Cerebellum (tissue), 4 donors: ENCODE measurements at places on chromosomes 2 and 18. TPM values are rescaled to one million over a fixed set of nuclear protein-coding genes. Genes with fewer than 3 reads are reported as not detected.

GRCh38 chr2:157326698-157327097 lies 1.1 kb upstream of the ERMN start:
- no peak for DNase-seq

GRCh38 chr18:26489191-26489590 lies 59.2 kb downstream of the KCTD1 start:
- no peak for DNase-seq

GRCh38 chr18:64276311-64277090 lies 127.6 kb upstream of the LINC00305 start:
- DNase-seq = no peak

- no peak for DNase-seq
Observed at GRCh38 chr2:194826241-194826640, 830.8 kb upstream of the SLC39A10 start.

Gene IL37
- not detected for total RNA-seq

Gene UNC80
- 34.8 TPM for total RNA-seq

DNA sequence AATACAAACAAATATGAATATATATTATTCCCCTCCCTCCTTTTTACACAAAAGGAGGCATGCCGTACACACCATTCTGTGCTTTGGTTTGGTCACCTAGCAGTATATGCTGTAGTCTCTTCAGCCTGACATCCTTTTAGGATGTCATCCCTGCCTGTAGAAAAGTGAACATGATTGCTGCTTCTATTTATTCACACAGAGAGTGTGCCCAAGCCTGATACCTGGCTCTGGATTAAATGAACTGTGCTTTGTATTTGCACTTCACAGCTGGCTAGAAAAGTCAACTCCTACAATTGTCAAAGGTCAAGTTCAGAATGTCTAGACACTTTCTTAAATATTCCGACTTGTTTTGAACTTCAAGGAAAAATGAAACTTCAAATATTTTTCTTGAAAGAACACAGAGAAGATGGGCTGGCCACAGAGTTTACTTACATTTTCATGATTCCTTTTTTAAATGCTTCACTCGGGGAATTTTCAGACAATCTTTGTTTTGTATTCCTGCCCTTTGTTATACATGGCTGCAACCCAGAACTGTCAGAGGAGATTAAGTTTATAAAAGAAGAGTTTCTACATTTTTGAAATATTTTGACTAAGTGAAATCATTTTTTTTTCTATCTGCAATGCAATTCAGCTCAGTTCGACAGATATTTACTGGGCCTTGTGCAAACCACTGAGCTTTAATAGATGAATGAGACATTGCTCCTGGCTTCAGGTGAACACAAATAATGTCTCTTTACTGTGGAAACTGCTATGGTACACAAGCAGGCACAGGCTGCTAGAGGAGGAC lies 33.5 kb downstream of the DAPL1 start:
- no peak for DNase-seq
